Lower lobe of right lung (tissue), 2 donors: ENCODE measurements at places on chromosomes 13 and 19.

DNA sequence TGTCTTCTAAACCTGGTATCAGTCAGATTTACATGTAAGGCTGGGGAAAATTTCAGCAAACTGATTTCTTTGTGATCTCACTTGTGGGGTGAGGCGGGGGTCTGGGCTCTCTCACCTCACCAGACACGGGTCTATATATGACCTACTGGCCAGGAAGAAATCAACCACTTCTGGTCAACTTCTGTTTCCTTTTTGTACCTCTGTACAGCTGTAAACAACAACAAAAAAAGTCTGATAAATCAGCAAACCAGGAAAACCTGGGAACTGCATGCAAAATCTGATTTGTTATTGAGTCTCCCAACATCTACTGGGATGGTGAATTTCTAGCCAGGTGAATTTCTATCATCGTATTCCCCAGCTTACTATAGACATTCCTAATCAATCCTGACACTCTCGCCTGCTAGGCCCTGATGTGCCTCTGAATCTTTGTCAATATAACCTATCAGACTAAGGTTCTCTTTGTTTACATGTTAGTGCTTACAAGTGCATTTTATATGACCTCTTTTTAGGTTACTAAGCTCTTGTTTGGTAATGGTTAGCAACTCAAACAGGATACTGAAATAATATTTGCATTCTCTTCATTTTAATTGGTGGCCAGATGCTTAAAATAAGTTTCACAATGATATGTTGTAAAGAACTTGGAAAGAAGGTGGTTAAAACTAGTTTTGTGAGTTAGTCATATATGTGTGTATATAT lies 77.7 kb downstream of the LRRC63 start:
- no peak for DNase-seq

DNA sequence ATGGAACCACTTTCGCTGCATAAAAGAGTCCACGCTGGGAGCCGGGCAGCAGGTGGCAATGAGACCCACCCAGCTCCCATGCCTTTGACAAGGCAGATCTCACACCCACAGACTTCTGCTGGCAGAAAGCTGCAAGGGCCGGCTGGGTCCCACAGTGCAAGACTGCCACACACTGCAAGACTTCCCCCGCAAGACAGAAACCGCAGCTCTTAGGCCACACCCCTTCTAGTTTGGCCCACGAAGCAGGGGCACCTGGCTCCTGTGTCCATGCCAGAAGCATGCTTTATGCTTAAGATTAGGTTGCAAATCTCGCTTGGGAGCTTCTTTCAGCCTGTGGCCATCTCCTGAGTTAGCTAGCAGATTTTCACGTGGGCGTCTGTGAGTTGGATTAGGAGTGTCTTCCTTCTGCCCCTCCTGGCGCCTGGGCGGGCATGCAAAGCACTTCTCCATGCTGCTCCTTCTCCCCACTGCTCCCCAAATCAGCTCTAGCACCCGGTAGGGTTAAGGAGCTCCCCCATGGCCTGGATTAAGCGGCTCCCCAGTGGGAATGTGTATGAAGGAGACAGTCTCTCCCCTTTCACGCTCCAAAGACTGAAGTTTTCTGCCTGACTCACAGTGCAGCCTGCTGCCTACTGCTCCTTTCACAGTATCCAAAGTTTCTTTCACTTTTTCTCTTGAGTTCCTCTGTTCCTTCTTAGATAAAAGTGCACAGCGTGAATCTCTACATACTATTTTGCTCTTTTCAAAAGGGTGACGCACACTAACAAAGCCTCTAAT lies 17.7 kb downstream of the GPC6 start:
- no peak for DNase-seq

DNA sequence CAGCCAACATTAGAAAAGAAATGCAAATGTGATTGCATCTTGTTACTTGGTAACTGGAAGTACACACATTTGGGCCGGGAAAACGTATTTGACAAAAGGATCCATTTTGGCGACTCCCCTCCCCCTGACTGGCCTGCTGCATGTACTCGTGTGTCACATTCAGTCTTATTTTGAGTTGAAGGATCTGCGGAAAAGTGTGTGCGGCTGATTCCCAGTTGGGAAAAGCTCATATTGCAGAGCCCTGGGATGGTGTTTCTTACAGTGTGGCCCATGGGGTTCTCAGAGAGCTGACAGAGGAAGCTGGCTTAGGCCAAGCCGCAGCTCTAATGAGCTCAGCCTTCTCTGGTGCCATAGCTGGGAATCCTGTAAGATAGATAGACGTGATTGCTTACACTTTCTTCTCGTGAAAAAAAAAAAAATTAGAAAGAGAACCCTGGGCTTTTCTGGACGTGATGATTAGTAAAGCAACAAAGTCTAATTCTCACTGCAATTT lies 170.3 kb upstream of the ARGLU1 start:
- no peak for DNase-seq

DNA sequence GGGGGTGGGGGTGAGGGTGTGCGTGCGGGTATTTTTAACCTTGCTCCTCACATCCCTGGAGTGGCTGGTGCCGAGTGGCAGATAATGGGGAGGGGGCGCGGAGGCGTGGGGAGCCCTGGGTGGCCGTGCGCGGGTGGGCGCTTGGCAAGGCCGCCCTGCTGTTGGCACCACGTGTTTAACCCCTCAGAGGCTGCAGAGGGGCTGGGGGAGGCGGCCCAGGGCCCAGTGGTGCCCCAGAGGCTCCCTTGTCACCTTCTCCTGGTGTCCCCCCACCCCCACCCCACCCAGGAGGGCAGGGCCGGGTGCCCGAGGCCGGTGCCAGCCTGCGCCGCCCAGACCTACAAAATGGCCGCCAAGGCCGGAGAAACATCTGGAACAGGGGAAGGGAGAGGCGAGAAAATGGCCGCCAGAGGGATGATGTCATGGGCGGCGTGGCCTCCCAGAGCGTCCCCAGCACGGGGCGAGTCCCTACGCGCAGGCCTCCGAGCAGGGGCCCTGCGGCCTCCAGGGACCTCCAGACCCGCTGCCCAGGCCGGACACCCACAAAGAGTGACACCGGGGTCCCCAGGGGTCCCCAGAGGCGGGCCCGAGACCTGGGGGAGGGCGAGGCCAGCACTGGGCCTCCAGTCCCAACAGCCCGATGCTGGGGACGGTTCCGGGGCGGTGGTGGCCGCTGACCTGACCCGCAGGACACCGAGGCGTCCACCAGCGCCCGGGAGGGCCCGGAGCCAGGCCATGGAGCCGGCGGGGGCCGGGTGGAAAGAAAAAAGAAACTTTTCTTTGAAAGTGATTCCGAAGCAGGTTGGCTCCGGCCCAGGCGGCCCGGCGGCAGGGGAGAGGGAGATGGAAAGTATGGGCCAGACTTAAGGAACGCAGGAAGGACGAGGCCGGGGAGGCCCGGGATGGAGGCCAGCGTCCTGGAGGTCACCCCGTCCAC lies 38.2 kb downstream of the NFIC start:
- DNase-seq: peak; percentile 86

- DNase-seq: no peak
These were observed 120.0 kb downstream of the CCNA1 start for GRCh38 chr13:36552334-36552733.

DNA sequence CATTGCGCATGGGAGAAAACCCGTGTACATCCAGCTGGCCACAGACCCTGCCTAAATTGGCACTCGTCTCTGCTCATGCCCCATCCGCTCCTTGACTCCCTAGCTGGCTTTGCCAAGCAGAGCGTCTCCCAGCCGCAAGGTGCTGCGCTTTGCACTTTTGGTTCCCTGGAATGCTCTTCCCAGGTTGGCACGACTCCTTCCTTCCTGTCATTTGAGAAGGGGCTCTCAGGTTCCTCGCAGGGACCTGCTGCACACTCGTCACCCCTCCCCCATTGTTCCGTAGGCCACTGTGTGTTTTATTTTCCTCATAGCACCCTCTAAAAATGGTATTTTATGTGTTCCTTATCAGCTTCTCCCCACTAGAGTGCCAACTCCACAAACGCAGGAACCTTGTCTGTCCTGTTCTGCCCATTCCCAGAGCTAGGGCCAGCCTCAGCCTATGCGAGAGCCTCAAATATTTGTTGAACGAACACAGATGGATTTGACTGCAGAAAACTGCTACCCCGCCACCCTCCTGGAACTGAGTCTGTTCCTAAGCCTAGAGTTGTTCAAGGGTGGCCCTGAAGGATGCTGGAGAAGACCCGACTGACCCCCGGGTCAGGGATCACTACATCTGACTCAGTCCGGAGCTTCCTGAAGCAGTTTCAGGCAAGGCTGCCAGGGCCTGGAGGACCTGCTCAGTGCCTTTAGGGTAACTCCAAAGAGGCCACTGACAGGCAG lies 8.4 kb upstream of the CEBPA start:
- peak; percentile 76 for DNase-seq

DNA sequence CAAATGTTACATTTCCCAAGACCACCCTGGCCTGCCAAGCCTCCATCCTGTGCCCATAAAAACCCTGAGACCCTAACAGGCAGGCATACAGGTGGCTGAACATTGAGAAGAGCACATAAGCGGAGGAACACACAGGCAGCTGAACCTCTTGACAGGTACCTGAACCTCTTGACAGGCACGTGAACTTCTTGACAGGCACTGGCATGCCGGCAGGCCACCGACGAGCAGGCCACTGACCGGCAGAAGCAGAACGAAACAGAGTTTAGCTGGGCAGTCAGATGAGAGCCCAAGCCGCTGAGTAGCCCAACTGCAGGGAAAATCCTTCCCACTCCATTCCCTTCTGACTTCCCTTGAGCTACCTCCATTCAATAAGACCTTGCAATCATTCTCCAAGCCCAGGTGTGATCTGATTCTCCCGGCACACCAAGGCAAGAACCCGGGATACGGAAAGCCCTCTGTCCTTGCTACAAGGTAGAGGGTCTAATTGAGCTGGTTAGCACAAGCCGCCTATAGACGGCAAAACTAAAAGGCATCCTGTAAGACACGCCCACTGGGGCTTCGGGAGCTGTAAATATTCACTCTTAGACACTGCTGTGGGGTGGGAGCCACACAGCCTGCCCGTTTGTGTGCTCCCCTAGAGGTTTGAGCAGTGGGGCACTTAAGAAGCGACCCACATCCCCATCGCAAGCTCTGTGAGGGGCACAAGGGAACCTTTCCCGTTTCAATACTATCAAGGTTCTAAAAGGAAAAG lies 2613.9 kb upstream of the PCDH20 start:
- peak; percentile 50 for DNase-seq

GRCh38 chr19:40398417-40399131 lies 8.6 kb upstream of the HIPK4 start:
- DNase-seq: peak; percentile 86

- DNase-seq: peak; percentile 79
These were observed 15.1 kb downstream of the CCDC97 start for GRCh38 chr19:41324921-41325639.

- no peak for DNase-seq
These were observed 872.0 kb upstream of the GPC6 start for GRCh38 chr13:92354583-92354982.

DNA sequence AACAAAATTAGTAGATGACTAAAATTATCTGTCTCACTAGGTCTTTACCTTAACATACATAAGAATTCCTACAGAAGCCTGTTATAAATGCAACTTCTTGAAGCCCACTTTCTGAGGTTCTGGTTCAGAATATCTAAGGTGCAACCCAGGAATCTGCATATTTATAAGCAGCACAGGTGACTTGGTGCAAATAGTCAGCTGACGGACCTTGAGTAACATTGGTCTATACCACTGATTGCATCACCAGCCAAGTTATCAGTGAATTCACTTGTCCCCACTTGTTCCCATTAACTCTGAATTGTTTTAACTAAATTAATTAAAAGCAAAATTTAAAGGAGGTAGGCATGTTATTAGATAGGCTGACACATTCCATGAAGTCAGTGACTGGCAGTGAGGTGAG lies 109.9 kb downstream of the FRY start:
- no peak for DNase-seq

DNA sequence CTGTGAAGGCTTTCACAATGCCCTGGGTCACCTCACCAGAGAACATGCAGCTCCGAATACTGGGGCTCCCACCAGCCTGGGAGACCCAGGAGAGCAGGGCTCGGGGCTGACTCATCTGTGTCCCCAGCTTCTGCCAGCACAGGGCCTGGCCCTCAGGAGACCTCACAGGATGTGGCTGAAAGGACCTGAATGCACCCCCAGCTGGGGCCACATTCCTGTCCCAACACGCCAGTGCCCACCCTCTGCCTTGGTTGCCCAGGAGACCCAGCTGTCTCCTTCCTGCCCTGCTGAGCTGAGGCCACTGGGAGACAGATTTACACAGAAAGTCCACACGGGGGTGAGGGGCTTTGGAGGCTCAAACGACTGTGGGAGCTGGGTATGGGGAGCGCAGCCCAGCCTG lies 11.9 kb downstream of the BCAT2 start:
- DNase-seq: no peak

DNA sequence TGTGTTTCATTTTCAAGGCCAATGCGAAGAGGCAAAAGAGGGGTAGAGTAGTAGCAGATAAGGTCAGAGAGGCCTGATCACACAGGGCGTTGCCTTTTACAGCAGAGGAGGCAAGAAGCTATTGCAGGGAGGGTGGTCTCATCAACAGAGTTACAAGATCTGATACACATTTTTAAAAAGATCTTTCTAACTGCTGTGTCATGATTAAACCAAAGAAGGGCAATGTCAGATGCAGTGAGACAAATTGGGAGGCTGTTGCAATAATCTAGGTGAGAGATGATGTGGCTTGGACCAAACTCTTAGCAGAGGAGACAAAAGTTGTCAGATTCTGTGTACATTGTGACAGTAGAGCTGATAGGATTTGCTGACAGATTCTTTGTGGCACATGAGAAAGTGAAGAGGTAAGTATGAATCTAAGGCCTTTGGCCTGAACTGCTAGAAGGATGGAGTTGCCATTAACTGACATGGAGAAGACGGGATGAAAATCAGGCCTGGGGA lies 13.0 kb upstream of the LRRC63 start:
- DNase-seq: no peak

DNA sequence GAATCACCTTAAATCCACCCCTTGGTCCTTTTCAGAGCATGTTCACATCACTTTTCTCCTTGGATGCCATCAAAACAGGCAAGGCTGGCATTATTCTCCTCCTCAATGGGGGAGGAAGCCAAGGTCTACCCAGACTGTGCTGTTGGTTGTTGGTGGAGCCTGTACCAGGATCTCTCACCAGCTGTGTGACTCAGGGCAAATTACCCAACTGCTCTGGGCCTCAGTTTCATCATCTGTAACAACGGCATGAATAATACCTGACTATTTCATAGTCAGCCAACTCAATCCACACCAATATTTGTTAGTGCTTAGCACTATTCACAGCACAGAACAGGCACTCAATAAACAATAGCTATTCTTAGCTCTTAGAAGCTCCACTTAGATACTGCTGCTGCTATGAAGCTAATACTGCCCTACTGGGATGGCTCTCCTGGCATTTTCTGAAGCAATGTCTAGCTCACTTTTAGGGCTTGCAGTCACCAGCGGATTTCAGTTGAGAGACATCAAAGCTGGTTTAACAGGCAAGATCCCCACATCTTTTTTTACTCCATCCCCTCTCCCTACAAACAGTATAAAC lies 116.9 kb downstream of the CCNA1 start:
- no peak for DNase-seq

GRCh38 chr13:30457306-30457891 lies 8.3 kb downstream of the HMGB1 start:
- no peak for DNase-seq
